Fibroblast of skin of left quadriceps (primary cell): ENCODE measurements at places on chromosomes 1 and 21.

- no peak for DNase-seq
Observed at GRCh38 chr21:18759267-18759666, 355.7 kb upstream of the TMPRSS15 start.

GRCh38 chr21:33897098-33897497, 18.5 kb downstream of the ATP5PO start:
- DNase-seq = no peak

GRCh38 chr21:45378258-45378966, 26.6 kb upstream of the COL18A1 start:
- DNase-seq = no peak

- no peak for DNase-seq
Observed at GRCh38 chr1:66285618-66286270, 248.2 kb upstream of the SGIP1 start.

DNA sequence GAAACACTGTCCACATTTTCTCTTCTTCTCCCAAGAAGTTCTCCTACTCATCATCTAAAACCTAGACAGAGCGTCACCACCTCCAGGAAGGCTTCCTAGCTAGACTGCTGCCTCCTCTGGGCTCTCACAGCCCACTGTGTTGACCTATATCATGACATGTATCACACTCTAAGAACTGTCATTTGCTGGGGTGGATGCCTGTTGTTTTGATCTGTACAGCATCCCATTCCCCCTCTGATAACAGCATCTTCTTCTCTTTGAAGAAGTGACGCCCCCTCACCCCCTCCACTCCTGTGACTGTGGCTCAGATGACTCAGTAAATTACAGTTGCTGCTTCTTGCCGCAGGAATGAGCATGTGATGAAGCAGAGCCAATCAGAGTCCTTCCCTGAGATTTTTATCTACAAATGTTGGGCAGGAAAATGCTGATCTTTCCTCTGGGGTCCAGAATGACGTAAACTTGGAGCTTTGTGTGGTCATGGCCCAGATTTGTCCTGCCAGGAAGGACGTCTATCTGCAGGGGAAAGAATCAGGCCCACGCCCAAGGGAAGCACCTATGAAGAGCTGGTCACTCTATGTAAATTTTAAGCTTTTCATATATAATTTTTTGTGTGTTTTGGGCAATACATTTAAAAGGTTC, 28.0 kb upstream of the FOXO6 start:
- no peak for DNase-seq
